Glutamatergic neuron (in vitro differentiated cells): ENCODE measurements at places on chromosomes 7 and 10.

DNA sequence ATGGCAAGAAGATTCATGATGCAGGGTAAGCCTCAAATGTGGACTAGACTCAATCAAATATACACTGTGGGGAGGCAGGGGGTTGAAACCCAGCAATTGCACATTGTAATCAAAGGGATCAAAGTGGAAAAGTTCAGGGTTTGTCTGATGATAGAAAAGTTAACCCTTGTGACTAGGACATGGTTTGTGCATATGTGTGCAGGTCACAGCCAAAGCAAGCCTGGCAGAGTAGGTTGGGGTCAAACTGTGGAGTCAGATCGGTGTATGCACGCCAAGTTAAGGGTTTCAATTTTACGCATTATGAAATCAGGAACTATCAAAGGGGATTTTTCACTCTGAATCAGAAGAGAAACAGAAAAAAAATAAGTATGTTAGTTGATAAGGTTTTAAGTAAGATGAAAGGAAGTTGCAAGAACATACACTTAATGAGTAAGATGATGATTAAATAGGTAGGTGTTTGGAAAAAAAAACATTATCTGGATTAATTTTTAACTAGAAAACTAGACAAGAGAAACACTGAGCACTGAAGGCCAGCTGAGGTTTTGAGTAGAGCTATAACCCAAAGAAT lies 188.3 kb downstream of the DGKB start:
- no peak for DNase-seq

- no peak for DNase-seq
Observed at GRCh38 chr7:74097937-74098614, 14.5 kb downstream of the LIMK1 start.

DNA sequence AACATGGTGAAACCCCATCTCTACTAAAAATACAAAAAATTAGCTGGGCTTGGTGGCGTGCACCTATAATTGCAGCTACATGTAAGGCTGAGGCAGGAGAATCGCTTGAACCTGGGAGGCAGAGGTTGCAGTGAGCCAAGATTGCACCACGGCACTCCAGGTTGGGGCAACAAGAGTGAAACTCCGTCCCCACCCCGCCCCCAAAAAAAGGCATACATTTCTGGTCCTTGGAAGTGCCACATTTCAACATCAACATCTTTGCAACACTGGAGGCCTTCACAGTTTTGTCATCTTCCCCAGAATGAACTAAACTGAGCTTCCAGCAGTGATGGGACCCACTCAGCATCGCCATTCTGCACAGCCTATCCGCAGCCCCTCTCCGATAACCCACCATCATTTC lies 36.6 kb downstream of the FAM53B start:
- no peak for DNase-seq

DNA sequence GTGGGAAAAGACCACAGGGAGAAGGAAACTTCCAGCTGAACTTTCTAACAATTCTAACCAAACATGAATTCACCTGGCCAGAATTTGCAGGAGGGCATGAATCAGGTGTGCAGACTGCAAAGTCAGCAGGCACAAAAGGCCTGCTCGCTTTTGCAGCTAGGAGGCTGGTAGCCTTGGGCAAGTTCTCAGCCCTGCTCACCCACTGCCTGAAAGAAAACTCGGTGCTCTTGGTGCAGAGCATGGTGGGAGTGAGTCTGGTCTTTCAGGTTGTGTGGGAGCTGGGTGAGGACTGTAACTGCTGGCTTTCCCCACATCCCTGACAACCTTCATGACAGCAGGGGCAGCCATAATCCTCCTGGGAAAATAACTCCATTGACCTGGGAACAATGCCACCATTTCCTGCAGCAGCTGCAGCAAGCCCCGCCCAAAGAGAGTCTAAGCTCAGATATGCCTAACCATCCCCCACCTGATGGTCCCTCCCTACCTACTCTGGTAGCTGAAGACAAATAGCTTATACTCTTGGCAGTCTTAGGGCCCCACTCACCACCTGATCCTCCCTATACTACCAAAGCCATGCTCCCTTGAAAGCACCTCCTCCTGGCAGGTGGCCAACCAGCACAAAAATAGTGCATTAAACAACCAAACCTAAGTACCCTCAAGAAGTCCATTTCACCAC lies 31.6 kb downstream of the ZNF117 start:
- no peak for DNase-seq

DNA sequence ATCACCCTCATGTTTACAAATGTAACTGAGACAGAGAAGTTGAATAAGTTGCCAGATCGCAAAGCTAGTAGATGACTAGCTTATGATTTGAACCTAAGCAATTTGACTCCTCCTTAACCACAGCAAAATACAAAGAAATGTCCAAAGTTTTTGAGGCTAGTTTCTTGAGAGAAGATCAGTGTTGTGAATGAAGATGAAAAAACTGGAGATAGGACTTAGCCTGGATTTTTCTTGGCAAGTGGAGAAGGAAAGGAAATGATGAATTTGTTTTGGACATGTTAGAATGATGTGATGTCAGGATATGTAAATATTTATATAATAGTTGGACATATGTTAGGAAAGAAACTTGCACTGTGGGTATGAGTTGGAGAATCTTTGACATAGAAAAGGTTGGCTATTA lies 149.8 kb downstream of the LSMEM1 start:
- no peak for DNase-seq

DNA sequence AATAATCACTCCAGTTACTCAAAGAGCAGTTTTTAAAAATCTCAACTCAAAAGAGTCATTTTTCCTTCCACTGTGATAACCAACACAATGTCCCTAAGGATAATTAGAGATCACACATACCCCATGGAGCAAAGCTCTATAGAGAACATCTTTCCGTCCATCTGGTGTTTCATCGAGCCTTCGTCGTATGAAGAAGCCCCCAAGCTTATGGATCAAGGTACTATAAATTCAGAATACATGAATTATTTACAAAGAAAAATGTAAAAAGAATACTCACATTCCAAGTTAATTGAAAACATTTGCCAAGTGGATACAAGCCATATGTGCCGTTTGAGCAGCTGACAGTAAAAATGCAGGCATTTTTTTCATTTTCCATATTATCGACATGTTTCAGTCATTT lies 14.8 kb downstream of the GPAM start:
- no peak for DNase-seq

DNA sequence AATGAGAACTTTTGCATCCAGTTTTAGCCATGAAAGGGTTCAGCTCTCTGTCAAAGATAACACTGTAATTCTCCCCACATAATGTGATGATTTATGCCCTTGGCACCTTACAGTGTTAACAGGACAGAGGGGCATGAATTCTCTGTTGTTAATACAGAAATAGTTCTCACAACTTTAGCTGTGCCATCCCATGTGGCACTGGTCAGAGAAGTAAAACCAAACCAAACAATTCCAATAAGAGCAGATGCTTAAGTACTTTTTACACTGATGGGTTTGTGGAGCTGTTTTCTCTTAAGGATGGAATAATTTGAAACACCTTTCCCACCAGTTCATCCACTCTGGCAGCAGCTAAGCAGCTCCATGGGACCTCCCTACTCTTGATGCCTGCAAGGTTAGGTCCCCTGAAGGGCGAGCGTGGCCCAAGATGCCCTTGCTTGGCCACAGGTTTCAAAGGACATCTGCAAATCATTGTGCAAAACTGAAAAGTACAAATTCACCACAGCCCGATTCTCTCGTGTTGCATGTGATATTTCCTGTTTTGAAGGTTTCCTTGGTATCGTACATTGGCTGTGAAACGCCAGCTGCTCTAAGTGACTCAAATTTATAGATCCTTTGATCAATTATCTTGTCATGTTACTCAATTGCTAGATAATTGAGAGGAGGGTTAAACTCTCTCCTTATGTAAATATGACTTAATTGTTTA lies 82.5 kb upstream of the CREB5 start:
- no peak for DNase-seq

DNA sequence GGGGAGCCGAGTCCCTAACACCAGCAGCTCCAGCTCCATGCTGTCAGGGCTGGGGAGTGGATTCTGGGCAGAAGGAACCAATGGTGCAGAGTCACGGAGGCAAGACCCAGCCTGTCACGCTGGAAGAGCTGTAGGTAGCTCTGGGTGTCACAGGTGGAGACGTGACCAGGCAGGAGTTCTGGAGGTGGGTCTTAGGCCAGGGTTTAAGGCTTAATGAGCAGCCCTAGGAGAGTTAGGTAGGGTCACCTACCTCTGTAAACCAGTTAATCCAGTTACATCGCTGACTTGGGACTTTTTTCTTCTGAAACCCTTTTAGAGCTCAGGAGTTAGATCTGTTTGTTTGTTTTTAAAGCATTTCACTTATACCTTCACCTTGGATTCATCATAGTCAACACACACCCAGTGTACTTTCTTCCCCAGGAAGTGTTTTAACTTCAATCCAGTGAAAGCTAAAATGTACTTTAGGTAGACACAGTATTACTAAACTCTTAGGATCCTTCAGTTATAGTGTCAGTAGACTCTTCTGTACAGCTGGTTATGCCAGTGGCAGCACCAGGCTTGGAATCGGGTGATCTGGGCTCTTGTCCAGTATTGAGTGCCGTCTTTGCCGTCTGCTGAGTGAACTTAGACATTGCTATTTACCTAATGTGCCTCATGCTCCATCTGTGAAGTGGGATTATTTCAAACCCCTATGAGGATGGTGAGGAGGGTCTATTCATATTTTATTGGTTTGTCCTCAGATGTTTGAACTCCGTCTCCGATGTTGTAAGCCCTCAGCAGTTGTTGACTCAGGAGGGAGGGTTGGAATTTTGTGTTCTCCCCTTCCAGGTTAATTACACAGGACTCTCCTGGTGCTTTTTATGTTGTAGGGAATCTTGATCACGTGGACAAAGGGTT lies 31.0 kb downstream of the TACR2 start:
- DNase-seq = no peak

- DNase-seq = no peak
Observed at GRCh38 chr10:114518401-114519305, 114.4 kb upstream of the AFAP1L2 start.

- DNase-seq = no peak
Observed at GRCh38 chr10:109851616-109852474, 71.5 kb downstream of the XPNPEP1 start.

- DNase-seq = no peak
Observed at GRCh38 chr10:21912625-21913024, 90.9 kb downstream of the DNAJC1 start.

DNA sequence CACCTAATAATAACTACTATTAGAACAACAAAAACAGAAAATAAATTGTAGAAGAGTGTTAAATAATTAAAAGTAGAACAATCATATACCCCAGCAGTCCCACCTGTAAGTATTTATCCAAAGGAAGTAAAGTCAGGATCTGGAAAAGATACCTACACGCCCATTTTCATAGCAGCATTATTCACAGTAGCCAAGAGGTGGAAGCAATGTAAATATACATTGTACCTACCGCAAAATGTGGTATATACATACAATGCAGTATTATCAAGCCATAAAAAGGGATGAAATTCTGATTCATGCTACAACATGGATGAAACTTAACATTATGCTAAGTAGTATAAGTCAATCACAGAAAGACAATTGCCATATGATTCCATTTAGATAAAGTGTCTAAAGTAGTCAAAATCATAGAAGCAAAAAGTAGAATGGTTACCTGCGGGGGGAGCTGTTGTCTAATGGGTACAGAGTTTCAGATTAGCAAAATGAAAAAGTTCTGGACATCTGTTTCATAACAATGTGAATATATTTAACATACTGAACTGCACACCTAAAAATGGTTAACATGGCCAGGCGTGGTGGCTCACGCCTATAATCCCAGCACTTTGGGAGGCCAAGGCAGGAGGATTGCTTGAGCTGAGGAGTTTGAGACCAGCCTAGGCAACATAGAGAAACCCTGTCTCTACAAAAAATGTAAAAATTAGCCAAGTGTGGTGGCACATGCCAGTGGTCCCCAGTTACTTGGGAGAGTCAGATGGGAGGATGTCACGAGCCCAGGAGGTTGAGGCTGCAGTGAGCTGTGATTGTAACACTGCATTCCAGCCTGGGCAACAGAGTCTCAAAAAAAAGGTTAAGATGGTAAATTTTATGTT lies 6.0 kb upstream of the TMED4 start:
- DNase-seq = no peak
